HFFc6 (cell line): ENCODE measurements at places on chromosomes 11 and 22. TPM values are rescaled to one million over a fixed set of nuclear protein-coding genes. Genes with fewer than 3 reads are reported as not detected.

DNA sequence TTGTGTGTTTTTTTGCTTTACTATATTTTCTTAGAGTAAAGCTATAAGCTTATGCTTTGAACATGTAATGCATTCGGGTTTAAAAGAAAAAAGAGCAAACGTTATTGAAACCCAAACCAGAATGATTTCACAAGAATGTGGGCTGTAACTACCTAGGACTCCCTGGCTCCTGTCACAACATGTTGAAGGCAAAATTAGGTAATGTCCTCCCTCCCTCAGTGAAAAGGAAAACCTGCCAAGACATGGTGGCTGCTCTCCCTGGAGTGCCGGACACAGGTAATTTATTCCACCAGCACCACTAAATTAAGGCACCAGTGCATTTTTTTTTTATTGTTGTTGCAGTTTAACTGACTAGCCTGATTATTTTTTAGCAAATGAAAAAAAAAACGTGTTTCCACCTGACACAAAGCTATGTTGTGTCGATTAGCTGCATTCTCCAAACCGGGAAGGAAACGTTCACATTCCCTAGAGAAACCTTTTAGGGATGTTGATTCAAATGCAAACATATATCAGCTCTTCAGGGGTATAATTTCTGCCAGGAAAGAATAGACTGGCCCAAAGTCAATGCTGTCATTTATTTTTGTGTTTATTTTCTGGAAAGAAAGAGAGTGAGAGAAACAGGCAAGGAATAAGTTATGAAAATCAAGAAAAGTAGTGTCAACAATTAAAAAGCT is 134.6 kb downstream of the CCDC34 start:
- no peak for DNase-seq

- no peak for DNase-seq
Observed at GRCh38 chr11:46102843-46103242, 18.4 kb downstream of the PHF21A start.

- DNase-seq: no peak
Observed at GRCh38 chr11:66609721-66610617, 6.5 kb upstream of the RBM14 start.

DNA sequence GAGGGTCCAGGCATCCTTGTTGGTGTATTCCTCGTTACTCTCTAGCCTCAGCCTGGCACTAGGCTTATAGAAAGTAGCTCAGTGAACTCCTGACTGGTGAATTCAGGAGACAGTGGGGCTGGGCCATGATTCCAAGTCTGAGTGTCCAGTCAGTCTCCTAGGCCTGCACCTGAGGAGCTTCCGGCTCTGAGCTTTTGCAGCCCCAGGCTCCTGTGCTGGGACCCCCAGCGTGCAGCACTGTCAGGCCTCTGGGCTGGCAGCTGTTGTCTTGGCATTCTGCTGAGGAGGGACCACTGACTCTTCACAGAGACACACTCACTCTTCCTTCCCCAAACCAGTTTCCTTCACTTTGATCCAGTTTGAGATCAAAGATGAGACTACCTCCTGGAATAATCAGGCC is 82.4 kb downstream of the CTTN start:
- DNase-seq: no peak

GRCh38 chr11:119377112-119377901 is 4.2 kb downstream of the USP2 start:
- DNase-seq: no peak

GRCh38 chr22:32754413-32755041 is 47.0 kb upstream of the TIMP3 start:
- no peak for DNase-seq

GRCh38 chr11:132960273-132961078 is 571.8 kb downstream of the OPCML start:
- no peak for DNase-seq

DNA sequence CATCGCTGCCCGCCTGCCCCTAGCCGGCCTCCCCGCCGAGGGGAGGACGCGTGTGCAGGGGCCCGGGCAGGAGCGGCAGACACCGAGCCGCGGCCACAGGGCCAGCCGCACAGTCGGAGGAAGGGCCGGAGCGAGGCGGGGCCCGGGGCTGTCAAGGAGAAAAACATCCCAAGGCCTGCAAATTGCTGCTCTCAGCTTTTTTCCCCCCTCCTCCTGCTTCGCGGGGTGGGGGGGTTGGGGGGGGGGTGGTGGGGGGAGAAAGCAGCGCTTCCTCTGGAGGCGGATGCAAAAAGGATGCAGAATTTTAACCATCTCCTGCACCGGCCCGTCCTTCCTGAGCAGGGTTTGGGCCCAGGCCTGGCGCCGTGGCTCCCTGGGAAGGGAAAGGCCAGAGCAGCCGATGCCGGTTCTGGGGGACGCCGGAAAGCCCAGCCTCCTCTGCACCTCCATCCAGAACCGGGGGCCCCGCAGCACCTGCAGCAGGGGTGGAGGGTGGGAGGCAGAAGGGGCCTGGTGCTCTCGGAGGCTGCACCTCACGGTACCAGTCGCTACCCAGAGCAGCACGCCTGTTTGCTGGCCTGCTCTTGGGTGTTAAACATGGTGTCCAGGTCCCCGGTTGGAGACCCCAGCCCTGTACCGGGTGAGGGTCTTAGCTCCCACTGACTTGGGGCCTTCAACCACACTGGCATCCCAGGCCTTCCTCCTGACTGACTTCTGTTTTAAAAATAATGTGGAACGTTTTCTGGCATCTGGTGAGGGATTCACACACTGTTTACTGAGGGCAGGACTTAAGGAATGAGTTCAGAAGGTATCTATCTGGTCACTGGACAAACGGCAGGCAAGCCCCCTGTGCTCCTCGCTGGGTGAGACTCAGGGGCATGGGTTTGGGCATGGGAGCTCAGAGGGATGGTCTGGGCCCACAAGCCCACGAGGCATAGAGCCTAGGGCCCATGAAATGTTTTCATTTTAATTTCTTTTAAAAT is 77.4 kb upstream of the WNT7B start:
- peak; percentile 64 for DNase-seq

The CALCA gene
- not detected in 3 replicates for total RNA-seq

The KIAA1671 gene
- total RNA-seq: 1.3 and 5.0 TPM in 2 replicates

The SLC22A12 gene
- not detected in 3 replicates for total RNA-seq

The MEI1 gene
- total RNA-seq: 0.26 to 0.28 TPM in 2 of 3 replicates, not detected in the other

The IFITM10 gene
- 0.38 to 0.92 TPM (median 0.70 TPM) in 3 replicates for total RNA-seq

The RRM1 gene
- 63.9 to 127 TPM (median 102 TPM) in 3 replicates for total RNA-seq

The SPON1 gene
- total RNA-seq: not detected in 3 replicates

The SLC22A25 gene
- total RNA-seq: not detected in 3 replicates
